ENCODE measurements at places on chromosomes 2 and 18. TPM values are rescaled to one million over a fixed set of nuclear protein-coding genes. Genes with fewer than 3 reads are reported as not detected.
A peak's percentile ranks its signal among the peaks of the same experiment; 100 is the strongest.

Gene IL1B
- 10.9 TPM for total RNA-seq

- no peak for DNase-seq
Observed at GRCh38 chr2:177289824-177290628, 25.5 kb upstream of the NFE2L2 start.

DNA sequence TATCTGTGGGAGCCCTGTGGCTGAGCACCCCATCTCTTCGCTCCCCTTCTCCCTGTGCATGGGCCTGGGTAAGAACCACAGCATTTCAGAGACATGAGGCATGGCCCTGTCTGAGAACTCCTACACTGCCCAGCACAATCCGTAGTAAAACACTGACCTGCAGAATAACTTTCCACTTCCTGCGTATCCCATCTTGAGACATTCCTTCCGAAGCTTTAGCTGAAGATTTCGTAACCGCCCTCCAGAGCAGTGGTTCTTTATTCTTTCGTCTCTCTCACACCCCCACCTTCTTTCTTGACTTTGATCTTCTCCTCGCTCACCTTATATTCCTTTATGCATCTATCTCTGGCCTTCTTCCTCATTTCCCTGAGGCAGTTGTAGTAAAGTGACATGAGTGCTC, 381.1 kb downstream of the HRH4 start:
- DNase-seq = no peak

Gene SERPINB7
- total RNA-seq = not detected

DNA sequence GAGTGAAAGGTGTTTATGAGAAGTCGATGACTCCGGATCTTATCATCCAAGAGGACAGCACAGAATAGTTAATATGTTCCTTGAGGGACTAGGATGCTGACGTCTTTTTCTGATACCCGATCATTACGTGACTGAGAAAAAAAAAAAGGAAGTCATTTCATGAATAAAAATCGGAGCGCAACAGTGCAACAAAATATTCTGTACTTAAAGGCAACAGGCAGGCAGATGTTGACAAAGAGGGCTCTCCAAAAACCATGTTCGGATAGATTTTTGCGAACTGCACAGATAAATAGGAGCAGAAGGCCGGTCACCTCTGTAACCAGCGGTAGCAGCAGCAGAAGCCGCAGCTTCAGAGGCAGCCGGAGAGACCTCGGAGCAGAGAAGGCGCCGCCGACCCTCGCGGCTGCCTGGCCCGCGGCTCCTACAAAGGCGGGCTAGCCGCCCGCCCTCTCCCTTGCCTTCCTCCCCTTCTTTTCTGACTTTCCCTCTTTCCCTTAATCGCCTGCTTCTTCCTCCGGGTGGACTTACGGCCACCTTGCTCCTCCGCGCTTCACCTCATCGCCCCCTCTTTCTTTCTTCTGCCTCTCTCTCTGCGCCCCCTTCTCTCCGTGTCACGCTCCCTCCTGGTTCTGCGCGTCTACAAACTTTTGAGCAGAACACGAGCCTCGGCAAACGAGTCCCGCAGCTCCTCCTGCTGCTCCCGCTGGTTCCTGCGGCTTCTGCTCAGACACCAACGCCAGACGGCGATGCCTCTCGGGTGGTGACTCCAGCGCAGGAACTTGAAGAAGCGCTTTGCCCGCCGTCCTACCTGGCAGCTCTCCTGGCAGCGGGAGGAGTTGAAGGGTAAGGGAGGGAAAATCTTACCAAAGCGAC, at the start of gene ADCYAP1:
Gene ADCYAP1 (plus strand): TSS at position 654 of the 873 bp plus-strand sequence. CDS start 516 bp downstream, outside the sequence.
- no peak for DNase-seq

- DNase-seq = no peak
Observed at GRCh38 chr18:23127090-23127489, 8.2 kb upstream of the CABLES1 start.

- DNase-seq = no peak
Observed at GRCh38 chr2:161578998-161579397, 45.2 kb upstream of the SLC4A10 start.

Gene MAL
- total RNA-seq = 86.6 TPM

DNA sequence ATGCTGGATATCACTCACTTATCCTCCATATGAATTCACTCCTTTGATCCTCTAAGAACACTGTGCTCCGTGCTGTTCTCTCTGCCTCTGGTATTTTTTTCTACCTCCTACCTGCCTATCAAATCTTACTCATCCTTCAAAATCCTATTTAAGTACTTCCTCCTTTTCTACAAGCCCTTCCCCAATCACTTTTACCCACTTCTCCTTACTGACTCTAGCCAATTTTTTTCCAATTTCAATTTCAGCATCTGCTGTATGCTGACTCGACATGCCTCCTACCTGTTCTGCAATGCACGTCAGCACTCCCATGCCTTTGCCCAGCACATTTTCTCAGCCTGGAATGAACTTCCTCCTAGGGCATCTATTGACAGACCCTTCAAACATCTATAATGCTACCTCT, 37.3 kb upstream of the LNPK start:
- no peak for DNase-seq

- DNase-seq = no peak
Observed at GRCh38 chr2:135454608-135455007, 76.4 kb downstream of the ZRANB3 start.

- no peak for DNase-seq
Observed at GRCh38 chr2:223068071-223068470, 16.1 kb downstream of the KCNE4 start.

- no peak for DNase-seq
Observed at GRCh38 chr2:227615906-227616305, 1.3 kb upstream of the SCYGR3 start.

- no peak for DNase-seq
Observed at GRCh38 chr2:227536445-227536844, 62.2 kb upstream of the SCYGR2 start.

- no peak for DNase-seq
Observed at GRCh38 chr2:220660277-220661145, 911.6 kb downstream of the EPHA4 start.

DNA sequence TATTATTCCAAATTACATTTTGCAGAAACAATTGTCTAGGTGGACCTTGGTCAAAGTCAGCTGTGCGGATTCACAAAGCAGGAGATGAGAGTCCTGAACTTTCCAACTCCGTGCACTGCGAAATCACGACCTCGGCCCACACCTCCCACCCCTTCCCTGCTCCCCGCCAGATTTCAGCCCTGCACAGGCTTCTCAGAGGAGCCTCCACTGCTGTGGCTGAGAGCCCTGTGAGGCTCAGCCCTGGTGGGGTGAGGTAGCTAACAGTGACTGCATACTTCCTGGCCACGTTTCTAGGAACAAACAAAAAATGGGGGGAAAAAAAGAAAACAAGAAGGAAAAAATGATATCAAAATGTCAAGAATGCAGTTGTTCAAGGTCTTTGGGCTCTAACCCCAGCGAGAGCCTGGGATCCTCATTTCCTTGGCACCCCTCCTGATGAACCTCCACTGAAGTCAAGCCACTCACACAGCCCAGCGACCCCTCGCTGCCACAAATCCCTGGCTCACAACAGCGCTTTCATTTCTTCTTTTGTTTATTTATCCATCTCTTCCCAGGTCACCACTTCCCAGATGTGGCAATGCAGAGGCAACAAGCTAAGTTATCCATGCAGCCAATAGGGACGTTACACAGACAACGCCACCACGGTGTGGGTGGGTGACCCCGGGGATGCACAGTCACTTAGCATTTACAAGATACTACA, 729.7 kb upstream of the ID2 start:
- DNase-seq = no peak

DNA sequence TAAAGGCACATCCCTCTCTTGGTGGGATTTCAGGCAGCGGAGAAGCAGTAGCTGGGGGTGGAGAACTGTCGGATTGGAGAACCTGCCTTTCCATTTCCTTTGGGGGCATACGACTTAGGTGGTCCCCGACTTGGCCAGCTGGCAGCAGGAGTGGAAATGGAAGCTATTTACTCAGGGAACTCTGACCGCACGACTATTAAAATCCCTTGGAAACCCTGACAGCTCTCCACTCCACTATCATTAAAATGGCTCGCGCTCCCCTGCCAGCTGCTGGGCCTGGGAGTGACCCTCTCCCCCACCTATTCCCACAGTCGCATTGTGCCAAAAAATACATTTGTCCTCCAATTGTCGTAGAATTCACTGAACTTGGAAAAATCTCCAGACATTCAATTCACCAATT, 77.7 kb upstream of the APCDD1 start:
- no peak for DNase-seq

- DNase-seq = no peak
Observed at GRCh38 chr2:229627728-229628127, 86.6 kb downstream of the DNER start.

DNA sequence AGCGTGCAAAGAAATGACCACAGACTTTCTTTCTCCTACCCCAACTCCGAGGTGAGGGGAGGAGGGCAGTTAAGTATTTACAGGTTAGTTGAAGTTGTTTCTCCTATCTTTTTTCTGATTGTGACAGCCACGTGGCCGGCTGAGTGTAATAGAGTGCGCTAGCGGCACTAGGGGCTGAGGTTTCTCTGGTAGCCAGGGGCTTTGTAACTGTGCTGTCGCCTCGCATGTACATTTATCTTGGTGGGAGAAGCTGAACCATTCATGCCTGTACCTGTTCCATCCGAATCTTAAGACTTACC, 214.1 kb upstream of the STON1 start:
- peak; percentile 52 for DNase-seq

DNA sequence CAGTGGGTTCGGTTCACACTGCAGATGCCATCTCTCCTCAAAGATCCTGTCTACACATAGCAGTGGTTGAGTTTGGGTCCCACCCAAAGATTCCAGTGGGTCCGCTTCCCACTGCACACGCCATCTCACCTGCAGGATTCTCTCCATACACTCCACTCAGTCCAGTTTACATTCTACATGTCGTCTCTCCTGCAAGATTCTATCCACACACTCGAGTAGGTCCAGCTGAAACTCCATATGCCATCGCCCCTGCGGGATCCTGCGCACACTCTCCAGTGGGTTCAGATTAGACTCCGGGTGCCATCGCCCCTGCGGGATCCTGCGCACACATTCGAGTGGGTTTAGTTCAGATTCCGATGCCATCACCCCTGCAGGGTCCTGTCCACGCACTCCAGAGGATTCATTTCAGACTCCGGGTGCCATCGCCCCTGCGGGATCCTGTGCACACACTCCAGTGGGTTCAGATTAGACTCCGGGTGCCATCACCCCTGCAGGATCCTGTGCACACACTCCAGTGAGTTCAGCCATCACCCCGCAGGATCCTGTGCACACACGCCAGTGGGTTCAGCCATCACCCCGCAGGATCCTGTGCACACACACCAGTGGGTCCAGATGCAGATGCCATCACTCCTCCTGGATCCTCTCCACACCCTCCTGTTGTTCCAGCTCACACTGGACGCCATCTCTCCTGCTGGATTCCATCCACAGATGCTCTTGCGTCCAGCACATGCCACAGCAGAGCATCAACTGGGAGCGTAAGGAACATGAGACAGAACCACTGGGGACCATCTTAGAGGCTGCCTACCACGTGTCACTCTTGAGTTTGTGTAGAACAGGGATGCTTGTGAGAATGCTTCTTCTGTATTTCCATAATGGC, 3.0 kb upstream of the PXDN start:
- DNase-seq = peak; percentile 1

DNA sequence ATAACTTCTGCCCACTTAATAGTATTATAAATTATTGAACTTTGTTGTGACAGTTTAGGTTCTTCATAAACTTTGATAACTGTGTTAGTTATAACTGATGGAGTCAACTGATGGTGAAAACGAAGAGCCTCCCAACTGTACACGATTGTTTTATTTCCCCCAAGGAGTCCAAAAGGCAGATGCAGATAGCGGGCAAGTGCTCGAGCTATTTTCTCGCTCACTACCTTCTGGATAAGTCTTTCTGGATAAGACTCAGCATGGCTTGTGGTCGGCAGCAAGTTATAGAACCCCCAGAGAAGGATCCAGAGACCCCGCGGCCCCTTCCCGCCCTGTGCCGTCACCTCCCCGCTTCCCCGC, 517 bp downstream of the GCFC2 start:
- DNase-seq = no peak

DNA sequence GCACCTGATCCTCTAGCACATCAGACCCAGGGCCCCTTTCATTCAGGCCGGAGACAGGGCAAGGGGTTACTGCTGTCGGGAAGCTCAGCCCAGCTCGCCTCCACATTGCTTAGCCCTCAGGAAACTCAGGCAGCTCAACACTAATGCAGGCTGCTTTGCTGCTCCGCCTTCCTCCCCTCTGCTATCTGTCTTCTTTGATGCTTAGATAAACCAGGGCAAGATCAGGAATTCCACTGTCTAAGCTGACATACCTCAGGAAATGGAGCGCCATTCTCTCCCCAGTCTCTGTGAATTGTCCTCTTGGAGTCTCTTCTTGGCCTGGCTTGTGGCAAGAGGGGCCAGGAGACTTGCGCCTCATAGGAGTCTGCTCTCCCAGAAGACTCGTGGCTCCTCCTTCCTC, 25.5 kb upstream of the EXOC6B start:
- DNase-seq = no peak

DNA sequence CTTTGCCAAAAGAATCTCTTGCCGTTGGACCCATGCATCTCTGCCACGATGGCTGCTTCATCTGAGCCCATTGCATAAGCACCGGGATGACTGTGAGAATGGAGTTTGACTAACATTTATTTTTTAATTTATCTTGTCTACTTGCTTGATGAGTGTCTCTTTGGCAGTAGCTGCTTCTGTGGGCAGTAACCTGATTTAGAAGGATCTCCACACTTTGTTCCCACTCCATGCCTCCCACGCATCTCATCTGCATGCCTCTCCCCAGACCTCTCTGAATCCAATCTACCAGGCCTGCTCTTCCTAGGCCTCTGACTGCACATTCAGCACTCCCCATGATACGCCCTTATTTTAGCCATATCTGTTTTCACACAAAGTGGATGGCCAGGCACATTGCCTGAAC, 23.7 kb upstream of the TMX3 start:
- DNase-seq = no peak

Gene SERPINE2
- total RNA-seq = 134 TPM

GRCh38 chr2:43269706-43270105, 43.3 kb upstream of the ZFP36L2 start:
- DNase-seq = peak; percentile 21

Gene ECEL1
- 0.90 TPM for total RNA-seq

Gene EDAR
- not detected for total RNA-seq

Gene CNRIP1
- 108 TPM for total RNA-seq
